ENCODE measurements at places on chromosomes 12 and 14.

DNA sequence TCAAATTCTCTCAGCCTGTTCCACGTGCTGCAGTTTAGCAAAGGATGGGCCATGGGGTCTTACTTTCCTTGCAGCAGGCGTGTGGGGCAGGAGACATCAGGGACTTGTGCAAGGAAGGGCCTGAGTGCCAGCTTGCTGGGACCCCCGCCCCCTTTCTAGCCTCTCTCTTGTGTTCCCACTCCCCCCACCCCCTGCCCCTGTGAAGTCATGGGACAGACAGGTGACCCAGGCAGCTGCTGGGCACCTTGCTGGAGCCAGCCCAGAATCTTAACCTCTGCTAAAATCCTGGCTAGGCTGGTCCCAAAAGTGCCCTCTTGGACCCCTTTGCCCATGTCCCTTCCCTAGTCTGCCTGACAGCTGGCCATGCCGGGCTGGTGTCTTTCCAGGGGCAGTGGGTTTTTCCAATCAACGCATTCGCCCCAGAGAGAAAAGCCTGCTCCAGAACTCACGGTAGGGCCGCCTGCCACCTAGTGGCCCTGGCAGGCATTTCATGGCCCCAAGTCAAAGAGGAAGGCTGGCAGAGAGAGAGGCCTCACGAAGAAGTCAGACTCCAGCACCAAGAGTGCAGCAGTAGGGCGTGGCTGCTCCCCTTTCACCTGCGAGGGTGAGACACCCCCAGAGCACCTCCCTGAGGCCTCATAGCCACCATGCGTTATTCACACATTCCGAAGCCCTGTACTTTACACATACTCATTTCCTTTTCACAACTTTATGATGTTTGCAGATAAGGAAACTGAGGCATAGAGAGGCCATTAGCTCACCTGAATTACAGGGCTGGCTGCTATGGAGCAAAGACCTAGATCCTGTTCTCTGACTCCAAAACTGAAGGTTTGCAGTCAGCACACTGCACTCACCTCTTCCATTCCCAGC lies 67.4 kb downstream of the LGMN start:
- peak; percentile 52 for DNase-seq

DNA sequence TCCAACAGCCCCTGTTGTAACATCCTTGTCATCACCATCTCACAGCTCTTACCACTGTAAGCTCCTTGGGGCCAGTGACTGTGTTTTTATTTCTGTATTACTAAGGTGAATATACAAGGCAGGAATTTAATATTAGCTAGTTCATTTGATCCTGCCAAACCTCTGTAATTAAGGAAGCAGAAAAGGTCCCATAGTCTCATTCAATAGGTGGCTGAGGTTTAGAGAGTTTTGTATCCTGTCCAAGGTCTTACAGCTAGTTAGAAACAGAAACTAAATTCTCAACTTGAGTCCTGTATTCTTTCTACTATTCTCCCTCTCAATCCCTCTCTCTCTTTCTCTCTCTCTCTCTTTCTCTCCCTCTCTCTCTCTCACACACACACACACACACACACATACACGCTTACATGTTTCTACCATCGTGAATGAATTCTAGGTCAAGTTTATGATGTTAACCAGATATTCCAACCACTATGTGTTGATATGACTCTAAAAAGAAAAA lies 543 bp upstream of the GLIPR1 start:
- DNase-seq, result peak; percentile 54

DNA sequence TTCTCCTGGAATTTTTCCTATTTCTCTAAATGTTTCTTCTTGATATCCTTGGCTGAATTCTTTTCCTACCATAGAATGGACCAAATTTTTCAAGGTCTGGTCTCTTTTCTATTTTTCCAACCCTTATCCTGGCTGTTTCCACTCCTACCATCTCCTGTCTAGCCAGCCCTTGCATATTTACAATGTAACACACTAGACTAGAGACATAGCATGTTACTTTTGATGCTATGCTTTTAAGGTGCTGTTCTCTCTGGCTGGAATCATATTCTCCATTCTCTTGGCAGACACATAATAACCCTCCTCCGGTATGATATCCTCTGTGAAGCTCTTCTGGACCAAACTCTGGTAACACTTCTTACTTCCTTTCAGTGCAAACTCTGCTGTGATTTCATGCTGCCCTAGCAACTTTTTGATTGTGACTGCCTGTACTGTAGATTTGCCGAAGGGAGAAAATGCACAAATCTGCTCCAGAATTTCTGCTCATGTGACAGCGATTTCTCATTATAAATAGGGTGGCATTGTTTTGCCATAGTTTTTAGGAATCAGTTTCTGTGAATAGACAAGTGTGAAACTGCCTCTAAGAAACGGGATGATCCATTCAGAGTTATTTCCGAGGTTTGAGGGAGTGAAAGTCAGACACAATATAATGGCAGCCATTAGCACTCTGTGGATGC lies 284.4 kb downstream of the MDGA2 start:
- no peak for DNase-seq

DNA sequence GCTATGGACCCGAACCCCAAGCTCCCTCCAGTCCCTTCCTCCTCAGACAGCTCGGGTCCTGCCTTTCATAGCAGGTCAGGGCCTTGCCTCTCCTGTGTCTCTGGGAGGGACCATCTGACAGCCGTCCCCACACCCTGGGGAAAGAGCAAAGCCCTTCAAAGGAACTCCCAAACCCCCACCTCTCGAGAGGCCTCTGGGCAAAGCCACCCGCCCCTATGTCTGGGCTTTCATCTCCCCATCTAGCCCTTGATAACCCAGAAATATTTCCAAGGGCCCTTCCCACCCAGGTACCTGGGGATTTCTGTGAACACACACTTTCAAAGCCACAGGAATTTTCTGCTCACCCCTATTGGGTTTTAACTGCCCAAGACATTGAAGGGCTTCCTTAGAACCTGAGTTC lies 32.1 kb downstream of the SNRNP35 start:
- no peak for DNase-seq

DNA sequence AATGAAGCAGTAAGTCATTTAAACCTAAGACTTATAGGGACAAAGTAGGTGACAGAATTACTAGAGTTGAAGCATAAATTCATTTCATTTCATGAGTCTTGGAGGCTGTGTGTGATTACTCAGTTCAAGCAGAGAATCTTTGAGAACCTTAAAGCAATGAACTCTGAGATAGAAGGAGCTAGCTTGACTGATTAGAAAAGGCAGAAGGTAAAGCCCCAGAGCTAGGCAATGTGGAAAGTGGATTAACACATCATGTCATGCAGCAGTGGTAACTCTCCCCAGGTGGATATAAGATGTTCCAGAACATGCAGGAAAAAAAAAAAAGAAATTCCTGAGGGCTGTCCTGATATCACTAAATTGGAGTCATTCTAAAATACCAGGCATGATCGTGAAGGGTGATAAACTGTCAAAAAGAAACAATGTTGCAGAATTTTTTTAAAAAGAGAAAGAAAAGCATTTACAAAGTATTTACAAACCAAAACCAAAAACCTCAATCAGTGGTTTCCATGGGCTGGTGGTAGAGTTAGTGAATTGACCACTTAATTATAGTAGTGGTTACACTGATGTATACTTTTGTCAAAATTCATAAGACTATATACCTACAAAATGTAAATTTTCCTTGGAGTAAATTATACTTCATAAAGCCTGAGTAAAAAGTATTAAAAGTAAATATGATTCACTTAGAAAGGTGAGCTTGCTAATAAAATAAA lies 12.7 kb upstream of the SLC16A7 start:
- no peak for DNase-seq

- DNase-seq, result no peak
Observed at GRCh38 chr12:41264281-41264680, 76.2 kb downstream of the PDZRN4 start.

- no peak for DNase-seq
Observed at GRCh38 chr12:52805000-52805399, 8.9 kb downstream of the KRT4 start.

- DNase-seq, result no peak
Observed at GRCh38 chr12:112841906-112842305, 50.4 kb downstream of the RPH3A start.

DNA sequence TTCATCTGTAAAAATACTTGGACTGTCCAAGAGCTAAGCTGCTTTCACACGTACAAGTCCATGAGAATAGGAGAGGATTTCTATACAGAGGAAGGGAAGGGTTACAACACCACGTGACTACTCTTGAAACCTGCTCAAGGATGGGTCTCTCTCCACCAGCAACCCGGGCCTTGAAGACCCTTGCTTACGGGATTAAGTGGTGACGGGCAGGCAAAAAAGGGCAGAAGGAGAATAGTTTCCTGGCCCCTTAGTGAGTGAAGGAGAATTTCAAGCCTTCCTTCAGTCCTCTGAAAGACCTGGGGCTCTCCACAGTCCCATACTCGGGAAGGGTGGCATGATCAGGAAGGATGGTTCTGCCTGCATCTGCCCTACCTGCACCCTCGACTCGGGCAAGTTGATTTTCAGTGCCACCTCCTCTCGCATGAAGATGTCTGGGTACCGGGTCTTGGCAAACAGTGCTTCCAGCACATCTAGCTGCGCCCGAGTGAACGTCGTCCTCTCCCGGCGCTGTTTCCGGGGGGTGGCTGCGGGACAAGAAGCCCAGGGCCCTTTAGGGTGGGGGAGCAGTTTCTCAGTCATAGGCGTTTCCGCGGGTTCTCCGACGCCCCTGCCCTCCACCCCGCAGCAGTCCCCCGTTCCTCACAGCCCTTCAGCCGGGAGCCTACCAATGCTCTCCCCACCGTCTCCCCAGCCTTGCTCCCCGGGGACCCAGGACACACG lies 6.3 kb downstream of the OTX2 start:
- DNase-seq, result no peak

DNA sequence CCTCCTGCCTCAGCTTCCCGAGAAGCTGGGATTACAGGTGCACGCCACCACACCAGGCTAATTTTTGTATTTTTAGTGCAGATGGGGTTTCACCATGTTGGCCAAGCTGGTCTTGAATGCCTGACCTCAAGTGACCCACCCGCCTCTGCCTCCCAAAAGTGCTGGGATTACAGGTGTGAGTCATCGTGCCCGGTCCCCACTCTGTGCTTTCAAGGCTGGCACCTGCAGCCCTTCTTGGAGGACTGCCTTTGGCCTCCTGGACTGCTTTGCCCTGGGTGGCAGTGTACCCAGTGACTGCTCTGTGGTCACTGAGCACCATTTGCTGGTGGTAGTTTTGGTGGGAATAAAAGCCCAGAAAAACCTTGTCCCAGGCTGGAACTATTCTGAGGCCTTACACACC lies 12.6 kb downstream of the DHRS1 start:
- no peak for DNase-seq

DNA sequence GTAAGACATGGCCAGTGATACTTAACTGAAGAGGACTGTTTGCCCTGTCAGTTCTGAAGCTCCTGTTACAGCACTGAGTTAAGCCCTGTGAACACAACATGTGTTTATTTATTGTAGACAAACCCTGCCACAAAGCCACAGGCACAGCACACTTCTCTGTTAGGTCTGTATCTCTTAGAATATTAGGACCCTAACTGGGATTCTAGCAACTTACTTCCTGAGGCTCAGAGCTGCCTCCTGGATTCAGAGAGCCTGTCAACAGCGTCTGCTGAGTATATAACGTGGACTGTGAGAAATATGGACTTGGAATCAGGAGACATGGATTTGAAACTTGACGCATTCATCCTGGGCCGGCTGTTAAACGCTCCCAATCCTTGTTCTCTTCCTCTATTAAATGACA lies 135.0 kb upstream of the HIF1A start:
- no peak for DNase-seq

- DNase-seq, result no peak
Observed at GRCh38 chr12:45695035-45695434, 34.5 kb upstream of the ARID2 start.

- no peak for DNase-seq
Observed at GRCh38 chr14:75769047-75769685, 108.1 kb downstream of the TTLL5 start.

DNA sequence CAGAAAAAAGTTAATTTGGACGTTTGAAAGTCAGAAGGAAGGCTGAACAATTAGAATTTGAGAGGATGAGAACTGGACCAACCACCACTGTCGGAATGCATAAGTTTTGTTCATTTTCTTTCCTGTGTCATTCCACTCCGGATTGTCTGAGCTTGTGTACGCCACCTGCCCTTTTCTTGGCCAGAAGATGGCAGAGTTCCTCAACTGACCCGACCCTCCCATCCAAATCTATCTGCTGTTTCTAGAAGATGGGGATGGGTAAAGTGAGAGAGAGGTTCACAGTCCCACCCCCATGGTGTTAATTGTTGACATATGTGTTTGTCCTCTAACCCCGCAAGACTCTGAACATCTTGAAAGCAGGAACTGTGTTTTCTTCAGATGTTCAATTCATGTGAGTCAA lies 388.0 kb downstream of the VRK1 start:
- DNase-seq, result no peak

DNA sequence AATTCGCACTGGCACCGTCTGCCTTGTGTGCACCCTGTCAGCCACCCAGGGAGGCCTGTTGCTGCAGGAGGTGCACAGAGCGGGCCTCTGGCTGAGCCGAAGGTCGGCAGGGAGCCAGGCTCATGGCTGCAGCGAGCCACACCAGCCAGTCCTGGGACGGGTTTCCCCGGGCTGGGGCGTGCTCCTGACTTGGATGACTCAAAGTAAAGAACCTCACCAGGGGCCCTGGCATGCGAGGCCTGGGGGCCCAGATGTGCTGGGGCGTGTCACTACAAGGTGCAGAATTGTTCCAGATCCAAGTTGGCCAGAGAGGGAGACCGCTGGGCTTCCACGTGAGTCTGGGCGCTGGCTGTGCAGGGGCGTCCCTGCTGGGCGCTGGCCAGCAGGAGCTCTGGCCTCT lies 34.5 kb downstream of the FBRSL1 start:
- no peak for DNase-seq

DNA sequence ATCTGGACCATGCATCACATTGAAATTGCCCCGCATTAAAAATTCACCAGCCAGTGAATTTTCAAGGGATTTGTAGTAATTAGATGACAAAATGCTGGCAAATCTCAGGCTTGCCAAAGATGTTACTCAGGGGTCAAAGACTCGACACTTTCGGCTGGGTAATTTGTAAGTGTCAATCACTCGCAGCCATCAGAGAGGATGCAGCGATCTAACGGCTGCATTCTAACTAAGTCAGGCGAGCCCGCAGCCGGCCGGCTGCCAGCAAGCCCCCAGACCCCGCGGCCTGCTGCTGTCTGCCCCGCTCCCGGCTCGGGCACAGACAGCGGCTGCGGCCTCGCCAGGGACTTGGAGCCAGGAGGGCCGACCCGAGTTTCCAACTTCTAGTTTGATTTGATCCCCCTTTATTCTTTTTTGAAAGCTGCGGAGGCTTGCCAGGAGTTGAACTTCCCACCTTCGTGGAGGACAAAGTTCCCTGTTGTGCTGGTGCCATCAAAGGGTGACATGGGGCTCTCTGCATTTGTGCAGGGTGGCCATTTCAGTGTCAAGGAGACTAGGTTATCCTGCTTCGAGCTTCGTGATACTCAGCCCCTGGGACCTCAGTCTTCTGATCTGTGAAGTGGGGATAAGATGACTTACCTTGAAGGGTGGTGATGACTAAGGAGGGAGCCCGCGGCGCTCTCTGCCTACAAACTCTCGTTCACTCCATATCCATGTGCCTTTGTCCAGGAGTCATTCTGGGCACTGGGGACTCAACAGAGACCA lies 169.9 kb downstream of the RBM19 start:
- no peak for DNase-seq

GRCh38 chr14:99009871-99010270 lies 262.1 kb downstream of the BCL11B start:
- DNase-seq, result no peak

- DNase-seq, result no peak
Observed at GRCh38 chr12:9340422-9341259, 132.4 kb upstream of the PZP start.

GRCh38 chr12:47876440-47876960 lies 28.3 kb downstream of the VDR start:
- no peak for DNase-seq

Data from MM.1S (cell line).